ENCODE measurements at places on chromosomes 3 and 15.
A peak's percentile ranks its signal among the peaks of the same experiment; 100 is the strongest.

GRCh38 chr3:126510308-126510910 is 7.2 kb downstream of the UROC1 start:
- DNase-seq, result no peak

DNA sequence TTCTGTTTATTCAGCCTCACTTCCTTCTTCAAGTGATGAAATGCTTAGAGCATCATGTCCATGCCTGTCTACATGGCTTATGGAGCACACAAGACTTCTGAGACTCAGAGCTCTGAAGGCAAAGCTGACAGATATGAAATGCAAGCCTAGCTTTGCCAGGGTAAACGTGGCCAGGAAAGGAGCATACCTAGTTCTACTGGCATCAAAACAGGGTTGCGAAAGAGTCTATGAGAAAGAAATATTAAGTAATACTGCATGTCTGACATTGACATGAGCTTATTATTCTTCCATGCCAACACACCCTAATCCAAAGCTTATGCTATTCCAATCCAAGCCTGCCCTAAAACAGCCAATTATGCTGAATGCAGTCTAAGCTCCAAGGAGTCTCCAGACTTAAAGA is 391.5 kb downstream of the ERC2 start:
- DNase-seq, result no peak

GRCh38 chr3:16512435-16513140 is 911 bp downstream of the RFTN1 start:
- DNase-seq, result no peak

DNA sequence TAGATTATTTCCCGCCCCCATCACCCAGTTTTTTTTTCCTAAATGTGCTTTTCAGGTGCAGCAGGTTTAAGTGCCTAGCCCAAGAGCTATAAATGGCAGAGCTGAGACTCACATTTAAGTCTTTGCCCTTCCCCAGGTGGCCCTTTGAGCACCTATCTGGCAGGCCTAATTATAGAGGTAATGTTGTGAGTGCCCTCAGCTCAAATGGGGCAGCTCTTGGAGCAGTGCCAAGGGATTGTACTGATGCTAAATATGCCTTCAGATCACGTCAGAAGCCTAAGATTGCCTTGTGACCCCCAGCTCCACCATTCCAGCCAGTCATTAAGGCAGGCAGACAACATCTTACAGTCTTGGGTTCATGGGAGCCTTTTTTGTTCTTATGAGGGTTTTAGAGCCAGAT is 159.5 kb downstream of the RPLP1 start:
- no peak for DNase-seq

GRCh38 chr15:40762919-40763800 is 708 bp upstream of the GCHFR start:
- peak; percentile 72 for DNase-seq

GRCh38 chr15:37900326-37901221 is 33.9 kb upstream of the TMCO5A start:
- DNase-seq, result peak; percentile 91

DNA sequence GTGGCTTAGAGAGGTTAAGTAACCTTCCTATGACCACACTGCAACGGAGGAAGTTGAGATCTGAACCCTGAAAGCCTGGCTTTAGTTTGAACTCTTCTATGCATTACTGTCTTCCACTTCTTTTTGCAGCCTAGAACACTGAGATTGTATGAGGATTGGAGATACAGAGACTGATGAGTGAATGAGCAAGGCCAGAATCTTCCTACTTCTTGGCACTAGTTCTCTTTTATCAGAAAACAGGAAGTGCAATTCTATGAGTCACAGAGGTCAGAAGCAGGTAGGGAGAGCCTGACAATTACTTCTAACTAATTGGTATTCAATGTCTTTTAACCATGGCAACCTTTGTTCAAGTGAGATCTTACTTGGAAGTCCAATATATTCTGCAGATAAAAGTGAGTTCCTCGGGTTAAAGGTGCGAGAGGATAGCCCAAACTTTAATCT is 219.0 kb downstream of the SHQ1 start:
- DNase-seq, result no peak

Data from EH (cell line).